ENCODE measurements at places on chromosomes 6 and 20.

DNA sequence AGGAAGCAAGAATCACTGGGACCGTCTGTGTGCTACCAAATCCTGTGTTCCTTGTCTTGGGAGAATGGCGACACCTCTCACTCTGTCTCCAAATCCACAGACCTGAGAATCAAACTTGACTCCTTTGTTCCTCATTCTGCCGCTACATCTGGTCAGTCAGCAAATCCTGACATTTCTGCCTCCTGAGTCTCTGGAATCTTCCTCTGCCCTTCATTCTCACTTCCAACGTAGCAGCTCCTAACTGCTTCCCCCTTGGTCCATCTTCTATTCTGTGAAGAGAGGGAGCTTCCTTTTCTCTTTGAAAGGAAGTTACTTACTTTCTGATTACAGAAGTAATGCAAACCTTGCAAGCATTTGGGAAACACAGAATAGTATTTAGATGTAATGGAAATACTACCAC is 37.7 kb downstream of the SYTL3 start:
- no peak for DNase-seq

DNA sequence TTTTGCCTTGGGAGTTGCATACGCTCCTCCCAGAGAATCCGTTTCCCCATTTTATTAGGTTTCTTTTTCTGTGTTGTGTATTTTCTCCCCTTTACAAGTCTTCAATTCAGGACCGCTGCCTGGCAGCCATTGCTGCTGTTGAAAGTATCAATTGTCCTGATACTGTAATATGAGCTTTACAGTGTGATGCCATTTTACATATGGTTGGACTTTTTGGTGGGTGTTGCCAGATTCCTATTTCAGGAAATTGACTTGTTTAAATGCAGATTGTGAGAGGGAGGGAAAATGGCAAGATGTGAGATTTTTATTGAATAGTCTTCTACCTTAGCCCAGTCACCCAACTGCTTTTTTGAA is 1.2 kb downstream of the PANK2 start:
- peak; percentile 39 for DNase-seq

DNA sequence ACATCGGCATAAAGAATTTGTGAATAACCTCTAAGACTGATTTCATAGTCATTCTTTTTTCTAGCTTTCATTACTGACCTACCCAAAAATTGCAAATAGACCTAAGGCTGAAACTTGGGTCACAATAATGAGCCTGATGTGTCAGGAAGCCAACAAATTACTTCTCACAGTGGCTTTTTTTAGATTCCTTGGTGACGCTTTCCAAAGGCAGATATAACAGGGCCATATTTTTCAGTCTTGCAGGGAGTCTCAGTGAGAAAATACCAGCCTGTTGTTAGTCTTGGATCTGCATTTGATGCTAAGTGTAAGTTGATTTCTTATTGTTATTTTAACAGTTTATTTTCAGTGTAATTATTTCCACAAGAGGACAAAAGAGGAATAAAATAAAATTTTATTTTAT is 179.7 kb downstream of the KHDC1L start:
- DNase-seq = no peak

- no peak for DNase-seq
These were observed 40.2 kb upstream of the PHACTR3 start for GRCh38 chr20:59564171-59564570.

- no peak for DNase-seq
These were observed 115.7 kb downstream of the TOX2 start for GRCh38 chr20:44030394-44030793.

- peak; percentile 33 for DNase-seq
These were observed 71.9 kb upstream of the CNR1 start for GRCh38 chr6:88238065-88238464.

DNA sequence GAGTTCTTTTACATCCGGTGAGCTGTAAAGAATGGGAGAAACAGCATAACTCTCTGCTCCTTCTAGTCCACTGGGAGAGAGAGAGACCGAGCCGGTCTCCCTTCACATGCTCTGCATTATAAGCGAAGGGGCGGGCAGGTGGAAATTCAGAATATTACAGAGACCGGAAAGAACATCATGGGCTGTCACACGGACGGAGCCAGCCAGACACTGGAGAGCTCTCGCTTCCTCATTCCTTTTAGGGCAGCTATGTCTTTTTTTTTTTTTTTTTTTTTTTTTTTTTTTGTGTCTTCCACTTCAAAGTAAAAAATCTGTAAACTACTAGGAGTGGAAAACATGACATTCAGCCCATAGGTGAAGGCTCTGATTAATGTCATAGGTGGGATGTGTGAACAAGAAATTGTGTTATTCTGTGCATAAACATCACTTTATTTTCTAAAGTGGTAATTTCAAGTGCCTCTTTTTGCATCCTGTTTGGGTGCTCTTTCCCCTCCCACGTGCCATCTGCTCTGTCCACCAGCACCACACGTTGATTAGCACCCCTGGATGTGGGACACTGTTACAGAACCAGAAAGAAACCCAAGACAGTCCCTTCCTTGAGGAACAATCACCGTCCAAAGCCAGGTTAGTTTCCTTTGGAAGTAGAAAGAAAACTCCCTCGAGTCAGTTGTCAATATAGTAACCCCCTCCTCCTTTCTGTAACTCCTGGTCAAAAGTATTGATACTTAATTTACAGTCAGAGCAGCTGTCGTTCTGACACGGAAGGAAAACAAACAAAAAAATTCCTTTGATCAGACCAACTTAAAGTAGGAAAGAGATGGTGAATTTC is at the start of gene TAGAP:
TAGAP (minus strand) TSS at position 93 of the 829 bp plus-strand sequence. CDS start 845 bp downstream, outside the sequence.
- DNase-seq = peak; percentile 29

DNA sequence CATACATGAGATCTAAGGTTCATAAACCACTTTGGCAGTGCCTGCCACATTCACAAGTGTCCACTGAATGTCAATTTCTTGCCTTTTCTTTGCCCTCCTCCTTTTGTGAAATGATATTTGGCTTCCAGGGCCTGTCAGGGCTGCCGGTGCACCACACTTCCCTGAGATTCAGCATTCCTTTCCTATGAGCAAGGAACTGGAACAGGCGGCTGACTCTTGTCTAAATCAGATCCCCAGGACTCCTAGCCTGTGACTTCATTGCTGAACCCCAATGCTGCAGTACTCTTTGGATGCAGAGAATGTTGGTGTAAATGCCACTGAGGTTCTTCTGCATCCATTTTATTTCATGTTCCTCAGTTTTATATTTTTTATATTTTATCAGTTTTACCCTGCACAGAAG is 172.2 kb downstream of the ARID1B start:
- DNase-seq = peak; percentile 77

Data from iris pigment epithelial cell (primary cell).